ENCODE measurements at places on chromosomes 6 and 20.

DNA sequence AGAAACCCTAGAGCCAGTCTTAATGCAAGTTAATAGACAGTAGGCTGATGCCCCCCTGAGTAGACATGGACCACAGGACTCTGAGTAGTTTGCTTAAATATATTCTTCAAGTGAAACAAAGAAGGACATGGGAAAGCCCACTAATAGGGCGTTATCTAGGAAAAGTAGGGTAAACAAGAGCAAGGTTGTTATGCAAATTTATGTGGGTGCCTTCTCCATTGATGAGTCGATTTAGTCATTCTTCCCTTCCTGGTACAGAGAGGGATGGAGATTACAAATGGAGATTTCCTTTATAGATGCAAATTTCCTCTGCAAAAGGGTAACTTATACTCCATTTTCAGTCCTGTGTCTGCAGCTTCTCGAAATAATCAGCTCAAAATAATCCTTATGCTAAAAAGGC is 262.0 kb downstream of the CD83 start:
- DNase-seq = no peak

DNA sequence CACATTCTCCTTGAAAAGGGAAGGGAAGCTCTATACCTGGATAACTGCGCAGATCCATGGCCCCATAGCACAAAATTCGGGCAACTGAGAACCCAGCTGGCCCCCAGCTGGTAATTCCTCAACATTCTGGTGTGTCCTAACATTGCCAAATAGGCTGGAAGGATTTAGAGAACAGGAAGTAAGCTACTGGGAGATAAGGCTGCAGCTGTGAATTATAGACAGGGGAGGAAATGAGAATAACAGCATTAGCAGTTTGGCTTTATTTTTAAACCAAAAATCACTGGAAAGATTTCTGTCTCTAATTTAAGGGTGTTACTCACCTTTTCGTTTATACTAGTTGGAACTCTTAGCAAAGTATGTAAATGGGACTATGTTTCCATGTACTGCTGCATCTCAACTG is 97.2 kb downstream of the TULP4 start:
- DNase-seq = peak; percentile 84

DNA sequence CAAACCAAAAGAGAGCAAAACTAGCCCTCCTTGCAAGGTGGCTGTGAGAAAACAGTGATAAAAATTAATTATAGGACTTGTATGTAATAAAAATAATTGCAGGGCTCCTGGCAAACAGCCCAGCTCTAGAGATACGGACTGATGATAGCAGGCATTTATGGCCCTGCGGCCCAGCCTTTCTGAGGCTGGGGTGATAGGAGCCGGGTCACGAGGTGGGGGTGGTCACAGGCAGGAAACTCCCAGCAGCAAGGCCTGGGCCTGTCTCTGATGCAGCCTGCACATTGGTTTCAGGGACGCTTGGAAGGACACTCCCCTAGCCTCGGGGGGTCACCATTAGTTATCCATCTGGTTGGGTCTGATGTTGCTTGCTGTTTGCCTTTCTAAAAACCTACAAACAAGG is 18.7 kb upstream of the TTPAL start:
- DNase-seq = no peak

GRCh38 chr20:61650912-61651733 is 399.1 kb downstream of the CDH4 start:
- no peak for DNase-seq

DNA sequence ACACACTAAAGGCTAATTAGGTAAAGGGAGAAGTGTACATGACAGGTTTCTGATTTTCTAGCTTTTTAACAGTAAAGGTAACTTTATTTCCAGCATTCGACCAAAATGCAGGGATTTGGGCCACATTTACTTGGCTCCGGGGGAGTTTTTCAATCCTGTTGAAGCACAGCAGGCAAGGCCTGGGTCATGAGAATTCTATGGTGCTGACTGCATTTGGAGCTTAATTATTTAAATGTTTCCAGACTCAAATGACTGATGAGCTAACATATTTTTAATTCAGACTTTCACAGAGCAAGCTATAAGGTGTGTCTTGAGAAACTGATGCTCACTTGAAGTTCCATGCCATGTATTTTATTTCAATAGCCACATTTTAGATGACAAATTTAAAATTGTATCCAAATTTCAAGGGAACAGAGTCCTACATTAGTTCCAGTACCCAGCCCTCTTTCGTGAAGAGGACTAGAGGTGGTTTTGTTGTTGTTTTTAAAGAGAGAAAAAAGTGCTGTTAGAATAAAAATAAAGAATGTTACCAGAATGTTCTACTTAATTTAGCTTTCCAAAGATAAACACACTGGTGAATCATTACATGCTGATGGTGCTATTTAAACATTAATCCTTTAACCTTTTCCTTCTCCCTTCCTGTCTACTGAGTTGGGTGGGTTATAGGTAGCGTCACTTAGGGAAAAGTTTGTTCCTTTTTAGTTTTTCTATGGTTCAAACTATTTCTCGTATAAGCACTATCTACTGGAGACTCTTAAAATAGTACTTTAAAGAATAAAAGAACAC is 82.3 kb upstream of the PHACTR2 start:
- DNase-seq = no peak

GRCh38 chr6:129429956-129430355 is 280.0 kb downstream of the ARHGAP18 start:
- no peak for DNase-seq

DNA sequence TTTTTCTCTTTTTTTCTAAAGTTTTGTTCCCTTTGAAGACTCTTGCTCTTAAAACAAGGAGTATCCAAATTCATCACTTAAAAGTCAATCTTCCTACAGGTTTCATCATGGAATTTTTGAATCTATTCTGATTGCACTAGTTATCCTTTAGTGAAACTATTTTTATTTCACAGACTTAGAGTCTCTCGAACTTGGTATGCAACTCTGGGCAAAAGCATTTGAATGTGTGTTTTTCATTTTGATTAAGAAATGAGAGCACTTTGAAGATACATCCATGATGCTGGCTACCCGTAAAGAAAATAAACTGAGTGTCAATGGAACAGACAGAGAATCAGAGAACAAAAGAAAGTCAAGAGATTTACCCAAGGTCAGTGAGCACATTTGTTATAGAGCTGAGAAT is 586.5 kb downstream of the EPM2A start:
- no peak for DNase-seq

DNA sequence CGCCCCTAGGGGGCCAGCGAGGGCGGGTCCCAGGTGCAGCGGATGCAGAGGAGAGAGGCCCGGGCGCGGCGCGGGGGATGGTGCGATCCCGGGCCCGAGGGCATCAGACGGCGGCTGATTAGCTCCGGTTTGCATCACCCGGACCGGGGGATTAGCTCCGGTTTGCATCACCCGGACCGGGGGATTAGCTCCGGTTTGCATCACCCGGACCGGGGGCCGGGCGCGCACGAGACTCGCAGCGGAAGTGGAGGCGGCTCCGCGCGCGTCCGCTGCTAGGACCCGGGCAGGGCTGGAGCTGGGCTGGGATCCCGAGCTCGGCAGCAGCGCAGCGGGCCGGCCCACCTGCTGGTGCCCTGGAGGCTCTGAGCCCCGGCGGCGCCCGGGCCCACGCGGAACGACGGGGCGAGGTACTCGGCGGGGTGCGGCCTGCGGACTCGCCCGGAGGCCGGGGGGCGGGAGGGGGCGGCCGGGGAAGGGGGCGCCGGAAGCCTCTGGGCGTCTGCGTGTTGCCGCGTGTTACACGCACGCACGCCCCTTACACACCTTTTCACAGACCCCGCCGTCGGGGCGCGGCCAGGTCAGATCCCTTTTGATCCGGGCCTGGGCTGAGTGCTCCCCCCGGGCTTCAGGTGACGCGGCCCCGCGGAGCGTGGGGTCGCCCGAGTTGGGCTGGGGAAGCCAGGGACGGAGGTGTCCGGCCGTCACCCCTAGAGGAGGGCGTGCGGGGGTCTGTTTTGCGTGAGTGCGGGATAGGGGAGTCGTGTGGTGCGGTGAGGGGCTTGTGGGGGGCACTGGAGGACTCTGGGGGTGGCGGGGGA is 412 bp downstream of the TRIB3 start:
- DNase-seq = peak; percentile 77

GRCh38 chr6:10720265-10720959 is 2.5 kb upstream of the TMEM14C start:
- DNase-seq = peak; percentile 88

DNA sequence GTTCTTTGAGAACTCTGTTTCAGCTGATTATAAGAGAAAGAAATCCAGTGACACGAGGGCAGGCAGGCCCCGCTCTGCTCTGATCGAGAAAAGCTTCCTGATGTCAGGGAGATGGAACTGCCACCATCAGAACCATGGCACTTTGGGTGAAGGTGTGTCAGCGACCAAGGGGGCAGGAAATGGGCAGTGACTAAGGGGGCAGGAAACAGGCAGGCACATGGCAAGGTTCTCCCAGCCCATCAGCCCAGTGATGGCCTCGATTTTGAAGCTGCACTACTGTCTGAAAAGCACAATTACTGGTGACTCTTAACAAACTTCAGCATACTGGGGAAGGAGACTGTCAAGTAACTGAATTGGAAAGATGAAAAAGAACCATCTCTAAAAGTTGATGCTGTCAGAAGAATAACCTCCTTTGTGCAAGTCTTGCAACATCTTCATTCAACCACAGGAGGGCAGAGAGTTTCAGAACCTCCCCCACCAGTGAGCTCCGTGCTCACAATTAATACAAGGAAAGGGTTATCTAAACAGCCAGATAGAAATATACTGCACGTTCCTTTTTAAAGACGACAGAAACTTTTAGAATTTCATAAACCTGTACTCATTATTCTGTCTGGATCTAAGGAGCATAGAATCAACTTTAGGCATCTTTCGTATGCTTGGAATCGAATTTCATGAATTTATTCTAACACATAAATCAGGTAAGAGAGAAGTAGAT is 39.1 kb downstream of the TMX4 start:
- peak; percentile 50 for DNase-seq

DNA sequence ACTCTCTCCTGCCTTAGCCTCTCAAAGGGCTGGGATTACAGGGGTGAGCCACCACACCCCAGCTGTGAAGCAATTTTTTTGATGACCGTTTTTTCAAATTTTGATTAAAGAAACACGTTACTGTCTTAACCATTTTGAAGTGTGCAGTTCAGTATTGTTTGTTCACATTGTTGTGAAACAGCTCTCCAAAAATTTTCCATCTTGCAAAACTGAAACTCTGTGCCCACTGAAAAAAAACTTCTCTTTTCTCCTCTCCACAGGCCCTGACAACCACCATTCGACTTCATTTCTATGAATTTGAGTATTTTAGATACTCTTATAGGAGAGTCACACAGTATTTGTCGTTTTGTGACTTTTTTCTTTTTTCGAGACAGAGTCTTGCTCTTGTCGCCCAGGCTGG is 53.9 kb downstream of the ECT2L start:
- DNase-seq = no peak

DNA sequence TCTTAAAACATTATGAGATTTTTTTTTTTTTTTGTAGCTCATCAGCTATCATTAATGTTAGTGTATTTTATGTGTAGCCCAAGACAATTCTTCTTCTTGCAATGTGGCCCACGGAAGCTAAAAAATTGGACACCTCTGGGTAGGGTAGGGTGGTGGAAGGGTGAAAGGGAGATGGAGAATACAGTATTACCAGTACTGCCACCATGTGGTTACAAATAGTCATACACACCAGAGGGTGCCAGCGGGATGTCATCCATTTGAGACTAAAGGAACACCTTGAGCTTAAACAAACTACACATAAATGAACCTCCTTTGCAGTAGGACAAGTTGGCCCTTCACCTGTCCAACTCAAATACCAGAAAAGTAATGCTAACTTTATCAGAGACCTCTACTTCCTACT is 601.9 kb downstream of the HTR1B start:
- peak; percentile 39 for DNase-seq

GRCh38 chr6:152379423-152379822 is 257.7 kb downstream of the SYNE1 start:
- DNase-seq = no peak

- DNase-seq = no peak
Measured at GRCh38 chr6:83047065-83047754, 18.4 kb downstream of the UBE3D start.

GRCh38 chr20:49140411-49140810 is 47.7 kb downstream of the STAU1 start:
- DNase-seq = no peak

- no peak for DNase-seq
Measured at GRCh38 chr6:45710304-45710821, 305.3 kb downstream of the CLIC5 start.

DNA sequence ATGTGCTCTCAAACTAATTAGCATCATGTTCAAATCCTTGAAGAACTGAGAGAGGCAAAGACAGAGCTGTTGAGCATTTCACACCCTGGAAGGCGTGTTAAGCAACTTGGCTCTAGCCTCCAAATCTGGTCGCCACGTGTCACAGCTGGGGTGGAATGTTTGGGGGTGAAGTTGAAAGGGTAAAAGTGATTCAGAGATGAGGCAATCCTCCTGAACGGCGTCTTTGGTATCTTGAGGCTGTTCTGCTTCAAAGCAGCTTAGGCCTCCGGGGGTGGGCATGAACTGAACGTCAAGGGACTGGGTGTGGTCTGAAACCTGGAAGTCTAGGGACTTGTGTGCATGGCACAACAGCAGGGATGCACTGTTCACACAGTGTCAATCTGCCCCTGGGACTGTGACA is 62.3 kb downstream of the TRAM2 start:
- DNase-seq = no peak

- no peak for DNase-seq
Measured at GRCh38 chr6:7902867-7903266, 7.7 kb downstream of the TXNDC5 start.

- no peak for DNase-seq
Measured at GRCh38 chr6:15533379-15534026, 129.3 kb downstream of the DTNBP1 start.

DNA sequence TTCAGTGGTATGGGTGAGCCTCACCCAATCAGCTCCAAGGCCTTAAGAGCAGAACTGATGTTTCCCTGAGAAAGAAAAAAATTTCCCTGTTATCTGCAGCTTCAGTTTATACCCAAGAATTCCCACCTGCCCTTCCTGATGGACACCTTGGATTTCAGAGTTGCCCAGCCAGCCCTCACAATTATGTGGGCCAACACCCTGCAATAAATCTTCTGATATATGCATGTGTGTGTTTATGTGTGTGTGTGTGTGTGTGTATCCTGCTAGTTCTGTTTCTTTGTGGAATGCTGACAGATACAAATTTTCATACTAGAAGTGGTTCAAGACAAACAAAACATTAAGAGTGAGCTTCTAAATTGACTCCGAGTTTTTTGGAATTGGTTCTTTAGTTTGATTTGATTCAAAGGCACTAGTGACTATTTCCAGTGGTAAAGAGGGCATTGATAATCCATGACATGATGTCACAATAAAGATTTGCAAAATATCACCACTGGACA is 246.6 kb upstream of the BTBD3 start:
- no peak for DNase-seq
